ENCODE measurements at places on chromosomes 12 and 14.

DNA sequence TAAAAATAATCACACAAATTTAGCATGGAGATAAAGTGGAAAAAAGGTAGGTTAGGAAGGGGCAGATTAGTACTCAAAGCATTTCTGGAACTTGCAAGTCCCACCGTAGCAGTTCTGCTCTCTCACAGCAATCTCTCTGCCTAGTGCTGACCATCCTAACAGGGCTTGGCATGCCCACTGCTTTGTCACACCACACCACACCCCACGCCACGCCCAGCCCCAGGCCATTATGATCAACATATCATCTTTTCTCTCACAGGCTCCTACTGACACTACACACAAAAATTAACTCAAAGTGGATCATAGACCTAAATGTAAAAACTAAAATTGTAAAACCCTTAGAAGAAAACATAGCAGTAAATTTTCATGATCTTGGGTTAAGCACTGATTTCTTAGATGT, 273.7 kb downstream of the DAD1 start:
- DNase-seq: no peak

DNA sequence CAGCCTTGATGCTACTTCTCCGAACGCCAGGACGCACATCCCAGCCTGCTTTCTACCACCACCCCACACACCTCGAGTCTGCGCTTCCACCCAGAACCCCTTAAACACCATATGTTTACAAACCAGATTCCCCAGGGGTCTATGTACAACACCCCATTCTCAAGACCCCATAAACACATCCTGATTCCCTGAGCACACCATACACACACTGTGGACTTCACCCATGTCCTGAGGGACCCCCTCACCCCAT, 733 bp downstream of the TTC7B start:
- DNase-seq: no peak

- DNase-seq: no peak
Observed at GRCh38 chr12:79597910-79598309, 92.9 kb downstream of the PAWR start.

DNA sequence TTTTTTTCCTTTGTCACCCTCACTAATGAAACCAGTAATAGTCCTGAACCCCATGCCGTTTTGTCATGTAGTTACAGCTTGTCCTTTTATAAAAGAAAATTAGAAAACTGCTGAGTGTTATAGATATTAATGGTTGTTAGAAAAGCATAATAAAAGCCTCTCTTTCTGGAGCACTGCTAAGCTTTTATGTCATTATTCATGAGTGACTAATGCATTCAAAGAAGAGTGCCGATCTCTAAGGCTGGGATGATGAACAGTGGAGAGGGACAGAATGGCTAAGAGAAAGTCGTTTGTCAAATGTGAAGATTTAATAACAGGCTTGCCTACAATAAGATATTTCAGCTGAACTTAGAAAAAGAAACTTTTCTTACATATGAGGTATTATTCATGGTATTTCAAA, 121.6 kb downstream of the MGAT4C start:
- DNase-seq: no peak

DNA sequence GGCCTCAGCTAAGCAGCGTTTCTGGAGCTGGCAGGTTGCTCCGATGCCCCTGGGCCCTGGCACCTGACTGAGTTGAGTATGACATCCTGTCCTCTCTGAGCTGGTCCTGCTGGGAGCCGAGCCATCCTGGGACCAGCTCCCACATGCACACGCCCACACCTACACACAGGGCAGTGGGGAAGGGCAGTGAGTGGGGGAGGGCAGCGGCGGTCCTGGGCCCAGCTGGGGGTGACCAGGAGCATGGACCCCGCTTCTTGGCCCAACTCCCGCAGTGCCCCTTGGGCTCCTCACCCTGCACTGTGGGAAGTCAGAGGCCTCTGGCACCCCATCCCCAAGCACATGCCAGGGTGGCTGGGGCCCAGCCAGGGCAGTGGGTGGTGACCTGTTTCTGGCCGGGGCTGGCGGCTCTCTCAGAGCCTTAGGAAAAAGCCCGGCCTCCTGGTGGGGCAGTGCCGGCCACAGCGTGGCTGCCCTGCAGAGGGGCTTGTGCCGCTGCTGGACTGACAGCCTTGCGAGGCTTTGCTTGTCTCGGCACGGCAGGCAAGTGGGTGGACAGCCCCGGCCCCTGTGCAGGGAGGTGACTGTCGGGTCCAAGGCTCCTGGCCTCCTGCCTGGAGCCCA, 5.9 kb upstream of the CRIP2 start:
- no peak for DNase-seq

- DNase-seq: no peak
Observed at GRCh38 chr14:89723930-89724627, 230.5 kb downstream of the EFCAB11 start.

GRCh38 chr12:120873226-120873625, 30.9 kb downstream of the SPPL3 start:
- no peak for DNase-seq

DNA sequence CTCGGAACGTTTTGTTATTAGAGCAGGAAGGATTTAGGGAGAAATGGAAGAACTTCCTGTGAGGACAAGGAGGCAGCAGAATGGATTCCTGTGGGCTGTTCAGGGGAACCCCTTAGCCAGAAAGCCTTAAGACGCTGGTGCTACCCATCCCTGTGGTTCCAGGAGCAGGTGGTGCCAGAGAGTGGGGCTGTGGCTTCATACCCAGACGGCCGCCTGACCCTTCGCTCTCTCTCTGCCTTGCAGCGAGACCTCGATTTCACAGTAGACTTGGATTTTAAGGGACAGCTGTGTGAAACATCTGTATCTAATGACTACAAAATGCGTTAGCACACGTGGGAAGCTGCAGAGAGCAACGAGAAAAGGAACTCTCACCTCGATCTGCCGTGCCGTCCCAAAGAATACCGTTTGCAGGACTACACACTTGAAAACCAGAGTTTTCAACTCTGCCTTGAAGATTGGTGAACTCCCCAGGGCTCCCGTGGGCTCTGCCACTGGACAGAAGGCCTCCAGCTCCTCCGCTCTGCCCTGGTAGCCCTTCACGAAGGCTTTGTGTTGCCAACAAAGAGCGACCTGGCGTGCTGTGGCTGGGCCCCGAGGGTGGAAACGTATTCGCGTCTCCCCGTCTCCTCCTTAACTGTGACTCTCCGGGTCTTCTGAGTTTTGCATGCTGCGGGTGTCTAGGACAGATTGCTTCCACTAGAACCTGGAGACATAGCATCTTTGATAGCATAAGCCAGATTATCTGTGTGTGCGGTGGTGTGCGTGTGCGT, 102.0 kb downstream of the PRMT8 start:
- DNase-seq: no peak

DNA sequence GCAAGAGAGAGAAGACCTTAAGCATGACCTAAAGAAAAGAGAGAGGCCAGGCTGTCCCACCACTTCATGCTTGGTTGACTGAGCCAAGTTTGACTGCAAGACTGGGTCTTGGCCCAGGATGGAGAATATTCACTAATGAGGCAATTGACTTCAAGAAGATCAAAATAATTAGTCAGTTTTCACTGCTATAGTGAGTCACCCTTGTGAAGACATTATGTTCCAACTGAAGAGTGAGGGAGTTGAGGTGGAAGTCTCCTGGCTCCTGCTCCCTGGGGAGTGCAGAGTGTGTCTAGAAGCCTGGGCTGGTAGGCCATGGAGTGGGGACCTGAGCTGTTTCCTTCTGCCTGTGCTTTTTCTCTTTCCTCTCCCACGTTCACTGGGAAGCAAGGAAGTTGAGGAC, 117.6 kb downstream of the CACNA1C start:
- DNase-seq: no peak

DNA sequence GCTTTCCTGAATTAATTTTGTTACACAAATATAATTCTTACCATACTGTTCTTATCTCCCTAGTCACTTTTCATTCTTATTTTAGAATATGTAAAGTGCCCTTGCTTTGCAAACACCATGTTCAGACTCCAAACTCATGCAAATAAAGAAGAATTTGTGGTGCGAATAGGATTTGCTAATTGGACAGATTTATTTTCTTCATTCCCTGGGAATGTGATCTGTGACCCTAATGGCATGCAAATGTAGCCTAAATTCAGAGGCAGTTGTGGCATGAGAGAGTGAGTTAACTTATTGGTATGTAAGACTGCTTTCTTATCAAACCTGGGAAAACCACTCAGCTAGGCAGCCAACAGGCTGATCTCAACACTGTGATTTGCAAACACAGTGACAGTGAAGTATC, 10.0 kb downstream of the CAPZA3 start:
- no peak for DNase-seq

DNA sequence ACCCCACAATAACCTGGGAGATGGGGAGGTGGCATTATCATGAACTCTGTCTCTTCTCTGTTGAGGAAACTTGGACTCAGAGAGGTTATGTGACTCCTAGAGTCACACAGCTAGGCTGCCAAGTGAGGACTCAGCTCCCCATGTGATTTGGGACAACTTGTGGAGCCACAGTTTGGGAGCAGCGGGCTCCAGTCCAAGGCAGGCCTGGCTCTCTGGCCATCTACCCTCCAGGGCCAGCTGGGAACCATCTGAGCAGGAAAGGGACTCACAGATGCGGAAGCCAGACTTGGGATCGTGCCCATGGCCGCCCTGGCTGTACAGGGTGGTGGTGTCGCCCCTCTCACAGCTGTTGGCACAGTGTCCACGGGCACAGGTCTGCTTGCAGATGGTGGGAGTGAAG, 59.1 kb downstream of the ISCA2 start:
- no peak for DNase-seq

GRCh38 chr12:76533331-76533730, 26.2 kb downstream of the OSBPL8 start:
- no peak for DNase-seq

DNA sequence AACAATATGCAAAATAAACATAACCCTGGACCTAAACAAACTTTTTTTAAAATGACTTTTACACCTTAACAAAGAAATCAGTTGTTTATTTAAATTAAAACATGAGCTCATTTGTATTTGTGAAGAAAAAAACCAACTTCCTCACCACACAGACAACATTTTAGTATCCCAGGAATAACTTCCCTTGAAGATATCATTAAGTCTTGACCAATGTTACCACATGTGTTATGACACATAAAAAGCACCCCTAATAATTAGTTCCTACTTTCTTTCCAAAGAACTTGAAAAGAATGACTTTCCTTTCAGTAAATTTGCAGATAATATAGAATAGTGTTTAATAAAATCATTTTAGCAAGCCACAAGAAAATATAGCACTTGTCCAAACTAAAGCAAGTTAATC, 42.4 kb downstream of the DUSP16 start:
- DNase-seq: no peak

DNA sequence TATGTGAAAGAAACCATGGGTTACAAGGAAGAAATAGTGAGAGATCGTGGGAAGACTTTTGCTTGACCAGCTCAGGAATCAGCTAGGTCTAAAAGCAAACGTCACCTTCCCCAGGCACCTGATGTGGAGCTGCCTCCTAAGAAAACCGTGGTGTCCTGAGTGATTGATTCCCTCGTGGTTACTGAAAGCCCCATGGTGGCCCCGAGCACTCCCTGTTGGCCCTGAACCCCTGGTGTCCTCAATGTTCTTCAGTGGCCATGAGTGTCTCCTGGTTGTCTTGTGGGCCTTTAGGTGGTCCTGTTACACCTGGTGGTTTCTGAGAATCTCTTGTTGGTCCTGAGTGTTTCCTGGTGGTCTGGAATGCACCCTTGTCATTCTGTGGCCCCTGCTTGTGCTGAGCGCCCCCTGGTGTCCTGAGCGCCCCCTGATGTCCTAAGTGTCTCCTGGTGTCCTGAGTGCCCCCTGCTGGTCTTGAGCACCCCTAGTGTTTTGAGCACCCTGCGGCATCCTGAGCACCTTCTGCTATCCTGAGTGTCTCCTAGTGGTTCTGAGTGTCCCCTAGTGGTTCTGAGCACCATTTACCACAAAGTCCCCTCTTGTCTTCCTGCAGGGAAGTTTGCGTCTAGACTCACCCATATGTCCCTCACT, 518.7 kb downstream of the TMEM121 start:
- DNase-seq: peak; percentile 83

DNA sequence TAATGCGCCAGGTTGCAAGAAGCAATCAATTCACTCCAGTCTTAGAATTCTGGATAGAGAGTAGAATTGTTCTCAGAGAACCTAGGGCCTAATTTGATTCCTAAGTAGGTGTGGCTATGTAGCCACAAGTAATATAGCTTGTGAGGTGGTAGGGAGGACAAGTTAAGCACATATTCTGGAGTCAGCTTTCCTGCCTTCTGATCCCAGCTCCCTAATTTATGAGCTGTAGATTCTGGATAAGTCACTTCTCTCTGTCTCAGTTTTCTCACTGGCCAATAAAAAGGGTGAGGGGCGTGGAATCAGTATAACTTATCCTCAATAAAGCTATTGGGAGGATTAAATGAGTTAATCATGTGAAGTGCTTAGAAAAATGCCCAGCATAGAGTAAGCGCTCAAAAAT, 3.0 kb upstream of the SNW1 start:
- DNase-seq: no peak

- no peak for DNase-seq
Observed at GRCh38 chr14:33964599-33965317, 13.9 kb upstream of the EGLN3 start.

DNA sequence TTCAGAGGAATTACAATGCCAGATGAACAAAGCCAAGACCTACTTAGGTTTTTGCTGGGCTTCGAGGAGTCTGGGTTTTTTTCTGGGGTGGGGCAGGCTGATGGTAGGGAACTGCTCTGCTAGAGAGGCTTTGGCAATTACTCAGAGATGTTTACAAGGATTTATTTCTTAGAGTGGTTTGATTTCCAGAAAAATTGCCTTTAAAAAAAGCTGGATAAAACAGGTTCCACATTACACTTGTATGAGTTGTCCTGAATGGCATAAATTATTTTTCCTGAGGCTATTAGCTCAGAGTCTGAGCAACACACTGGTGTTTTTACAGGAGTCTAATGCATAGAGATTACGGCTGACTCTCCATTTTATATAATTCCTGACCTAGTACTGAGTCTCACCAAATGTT, 118.5 kb upstream of the FRMD6 start:
- no peak for DNase-seq

GRCh38 chr12:29617407-29617803, 119.9 kb upstream of the OVCH1 start:
- DNase-seq: no peak

DNA sequence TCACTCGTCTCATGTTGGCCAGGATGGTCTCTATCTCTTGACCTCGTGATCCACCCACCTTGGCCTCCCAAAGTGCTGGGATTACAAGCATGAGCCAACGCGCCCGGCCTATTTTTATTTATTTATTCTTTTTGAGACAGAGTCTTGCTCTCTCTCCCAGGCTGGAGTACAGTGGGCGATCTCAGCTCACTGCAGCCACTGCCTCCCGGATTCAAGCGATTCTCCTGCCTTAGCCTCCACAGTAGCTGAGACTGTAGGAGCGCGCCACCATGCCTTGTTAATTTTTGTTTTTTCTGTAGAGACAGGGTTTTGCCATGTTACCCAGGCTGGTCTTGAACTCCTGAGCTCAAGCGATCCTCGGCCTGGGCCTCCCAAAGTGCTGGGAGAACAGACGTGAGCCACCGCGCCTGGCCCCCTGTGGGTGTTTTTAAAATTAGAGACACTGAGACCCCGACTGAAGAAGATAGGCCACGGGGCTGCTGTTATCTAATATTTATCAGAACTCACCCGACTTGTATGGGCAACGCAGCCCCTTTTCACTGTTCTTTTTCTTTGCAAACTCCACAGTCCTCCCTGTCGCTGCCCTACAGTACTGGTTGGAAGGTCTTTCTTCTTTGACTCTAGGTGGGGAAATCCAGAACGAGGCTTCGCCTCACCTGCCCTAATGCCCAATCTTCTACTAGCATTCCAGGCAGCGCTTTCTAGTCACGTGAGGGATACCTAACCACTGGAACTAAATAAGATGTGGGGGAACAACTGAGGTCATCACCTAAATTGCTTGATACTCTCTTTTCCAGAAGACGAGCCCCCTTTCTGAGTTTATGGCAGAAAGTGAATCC, 1.4 kb upstream of the GABARAPL1 start:
- DNase-seq: no peak
